ENCODE measurements at places on chromosomes 11 and 22.
A peak's percentile ranks its signal among the peaks of the same experiment; 100 is the strongest.

DNA sequence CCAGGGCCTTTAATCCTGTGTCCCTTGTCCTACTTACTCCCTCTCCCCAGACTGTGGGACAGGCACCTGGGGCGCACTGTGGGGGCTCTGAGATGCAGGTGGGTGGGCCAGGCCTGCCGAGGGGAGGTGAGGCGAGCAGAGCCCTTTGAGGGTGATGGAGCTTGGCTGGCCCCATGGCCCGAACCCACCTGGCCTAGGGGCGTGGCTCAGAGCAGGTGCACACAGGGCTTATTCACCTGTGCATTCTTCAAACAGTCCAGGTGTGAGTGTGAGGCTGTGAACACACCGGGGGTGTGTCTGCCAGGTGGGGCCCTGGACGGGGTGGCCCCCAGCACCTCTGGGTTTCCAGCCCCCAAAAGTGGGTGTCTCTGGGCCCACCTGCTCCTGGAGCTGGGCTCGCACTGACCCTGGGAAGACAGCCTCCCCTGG, 9.0 kb upstream of the MUC5AC start:
- DNase-seq: no peak

GRCh38 chr22:42179616-42180015, 49.0 kb upstream of the CYP2D6 start:
- DNase-seq: no peak

DNA sequence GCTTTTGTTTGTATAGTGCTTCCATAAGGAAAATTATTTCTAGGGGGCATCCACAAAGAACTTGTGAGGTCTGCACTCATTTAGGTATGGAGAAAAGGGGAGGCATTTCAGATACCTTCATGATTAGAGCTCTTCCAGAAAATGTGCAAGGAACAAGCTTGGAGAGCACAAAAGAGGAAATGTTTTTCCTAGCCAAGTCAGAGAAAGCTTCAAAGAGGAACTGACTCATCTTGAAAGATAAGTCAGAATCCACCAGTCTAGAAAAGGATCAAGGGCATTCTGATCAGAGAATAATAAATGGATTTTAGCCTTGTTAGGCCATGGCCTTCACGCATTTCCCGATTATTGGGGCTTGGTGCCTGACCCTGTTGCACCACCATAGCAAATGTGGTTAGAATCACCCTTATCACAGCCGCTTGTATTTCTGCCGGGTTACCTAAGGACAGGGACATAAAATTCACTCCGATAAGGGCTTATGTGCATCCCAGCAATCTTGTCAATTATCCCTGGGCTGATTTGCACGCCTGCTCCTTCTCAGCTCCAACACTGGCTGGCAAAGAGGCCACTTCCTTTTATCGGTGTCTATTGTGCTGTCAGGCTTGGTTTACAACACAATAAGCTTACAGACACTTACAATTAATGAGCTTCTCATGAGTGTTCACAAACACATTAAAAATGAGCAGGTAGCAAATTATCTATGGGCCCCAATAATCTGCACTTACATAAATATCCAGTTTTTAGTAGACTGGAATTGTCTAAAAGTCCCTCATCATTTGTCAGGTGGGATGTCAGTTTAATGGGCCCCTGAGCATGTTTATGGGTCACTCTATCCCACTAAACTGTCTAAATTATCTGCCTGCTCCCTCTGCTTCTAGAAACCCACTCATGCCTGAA, 613.5 kb downstream of the SOX6 start:
- DNase-seq: no peak

GRCh38 chr11:117691218-117691514, 105.8 kb downstream of the DSCAML1 start:
- no peak for DNase-seq

- DNase-seq: no peak
Measured at GRCh38 chr11:80082406-80082805, 641.6 kb upstream of the TENM4 start.

DNA sequence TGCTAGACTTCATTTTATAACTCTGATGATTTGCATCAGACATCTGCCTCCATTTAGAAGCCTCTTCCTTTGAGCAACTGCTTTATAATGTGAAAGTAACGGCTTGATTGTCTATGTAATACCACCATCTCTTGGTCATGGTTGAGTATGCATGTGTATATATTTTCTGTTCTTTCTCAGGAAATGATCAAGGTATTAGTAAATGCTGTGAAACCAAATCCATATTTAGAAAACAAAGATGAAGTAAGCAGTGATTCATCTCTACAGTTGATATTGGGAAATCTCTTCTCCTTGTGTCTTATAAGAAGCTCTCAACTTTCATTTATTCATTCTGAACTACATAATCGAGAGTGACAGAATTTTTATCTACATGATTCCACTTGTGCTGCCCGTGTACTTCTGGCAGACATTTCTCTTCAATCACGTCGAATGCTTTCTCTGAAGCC, 104.6 kb upstream of the ANO3 start:
- no peak for DNase-seq

DNA sequence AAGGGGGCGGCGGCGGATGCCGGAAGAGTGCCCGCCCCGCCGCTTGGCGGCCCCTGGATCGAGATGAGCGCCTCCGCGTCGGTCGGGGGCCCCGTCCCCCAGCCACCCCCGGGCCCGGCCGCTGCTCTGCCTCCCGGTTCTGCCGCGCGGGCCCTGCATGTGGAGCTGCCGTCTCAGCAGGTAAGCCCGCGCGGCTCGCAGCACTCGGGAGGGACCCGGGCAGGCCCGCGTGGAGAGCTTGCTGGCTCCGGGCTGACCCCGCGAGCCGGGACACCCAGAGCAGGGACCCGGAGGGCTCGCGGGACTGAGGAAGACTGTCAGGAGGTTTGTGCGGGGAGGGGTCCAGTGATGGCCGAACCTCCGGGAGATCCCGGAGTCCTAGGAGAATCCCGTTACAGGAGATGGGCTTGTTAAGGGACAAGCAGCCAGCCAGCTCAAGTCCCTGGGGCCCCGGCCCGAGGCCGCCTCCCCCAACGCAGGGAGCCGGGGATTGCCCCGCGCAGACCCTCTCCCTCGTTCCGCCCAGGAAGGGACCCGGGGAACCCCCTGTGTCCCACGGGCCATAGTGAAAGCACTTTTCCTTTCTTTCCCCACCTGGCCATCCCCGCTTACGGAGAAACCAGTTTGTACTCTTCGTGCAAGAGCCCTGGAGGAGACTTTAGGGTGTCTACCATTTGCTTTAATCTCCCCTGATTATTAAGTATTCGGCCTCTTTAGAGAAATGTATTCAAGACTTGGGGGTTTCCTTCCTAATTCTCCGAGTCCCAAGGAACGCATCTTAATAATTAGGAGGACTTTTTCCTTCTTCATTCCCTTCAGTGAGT, 547 bp downstream of the UVRAG start:
- peak; percentile 63 for DNase-seq

DNA sequence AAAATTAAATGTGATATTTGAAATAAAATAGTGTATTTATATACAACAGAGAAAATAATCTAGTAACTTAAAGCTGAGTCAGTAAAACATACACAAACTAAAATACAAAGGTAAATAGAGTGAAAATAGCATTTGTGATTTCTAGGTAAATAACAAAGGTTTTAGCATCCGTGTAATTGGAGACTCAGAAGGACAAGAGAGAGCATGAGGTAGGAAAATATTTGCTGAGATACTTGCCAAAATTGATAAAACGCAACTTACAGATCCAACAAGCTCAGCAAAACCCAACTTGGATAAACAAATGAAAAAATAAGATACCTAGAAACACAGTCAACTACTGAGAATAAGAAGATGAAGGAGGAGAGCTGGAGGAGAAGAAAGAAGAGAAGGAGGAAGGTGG, 634.7 kb upstream of the CCDC179 start:
- no peak for DNase-seq

DNA sequence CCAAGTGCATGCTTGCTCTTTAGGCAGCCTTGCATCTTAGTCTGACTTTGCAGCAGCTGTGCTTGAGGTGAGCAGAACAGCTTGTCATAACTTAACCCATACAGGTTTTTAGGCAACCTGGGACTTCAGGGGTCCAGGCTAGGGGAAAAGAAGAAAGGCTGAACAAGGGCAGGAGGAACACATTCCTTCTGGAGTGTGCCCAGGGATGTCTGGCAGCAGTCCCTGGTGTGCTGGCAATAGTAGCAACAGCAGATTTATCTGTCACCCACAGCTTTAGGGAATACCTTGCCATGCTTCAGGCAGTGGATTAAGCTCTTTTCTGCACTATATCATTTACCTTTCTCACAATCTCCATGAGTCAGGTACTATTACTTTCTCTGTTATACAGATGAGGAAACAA, 513.0 kb downstream of the RAB38 start:
- no peak for DNase-seq

DNA sequence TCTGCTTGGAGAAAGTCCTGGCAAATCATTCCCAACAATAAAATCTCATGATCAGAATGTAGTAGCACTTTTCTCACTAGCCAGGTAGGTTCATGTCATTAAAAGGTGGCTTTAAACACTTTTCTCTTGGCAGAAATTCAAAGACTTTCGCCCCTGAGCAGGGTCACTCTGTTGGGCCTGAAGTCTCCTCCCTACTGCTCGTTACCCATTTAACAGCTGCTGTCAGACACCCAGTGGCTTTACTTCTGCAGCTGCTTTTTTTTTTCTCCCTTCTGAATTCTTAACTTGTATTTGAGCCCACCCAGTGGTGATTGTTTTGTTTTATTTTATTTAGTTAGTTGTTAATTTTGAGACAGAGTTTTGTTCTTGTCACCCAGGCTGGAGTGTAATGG, 25.0 kb downstream of the ARHGAP8 start:
- DNase-seq: no peak

DNA sequence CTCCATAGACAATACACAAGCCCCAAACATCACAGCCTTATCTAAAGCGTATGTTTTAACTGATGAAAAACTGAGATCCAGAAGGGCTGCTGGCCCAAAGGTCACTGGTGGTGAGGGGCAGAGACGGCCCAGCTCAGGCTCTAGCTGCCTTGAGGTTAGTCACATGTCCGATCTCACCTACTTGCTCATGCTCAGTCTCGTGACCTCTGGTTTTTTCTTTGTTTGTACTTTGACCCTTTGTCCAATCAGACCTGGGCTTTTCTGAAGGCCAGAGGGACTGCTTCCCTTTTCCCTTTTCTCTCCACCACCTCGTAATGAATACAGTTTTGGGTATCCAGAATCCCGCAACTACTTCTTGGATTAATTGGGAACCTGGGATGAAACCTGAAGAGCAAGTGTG, 28.6 kb downstream of the MMP20 start:
- DNase-seq: no peak

- DNase-seq: no peak
Measured at GRCh38 chr11:88277349-88277915, 60.1 kb downstream of the CTSC start.

DNA sequence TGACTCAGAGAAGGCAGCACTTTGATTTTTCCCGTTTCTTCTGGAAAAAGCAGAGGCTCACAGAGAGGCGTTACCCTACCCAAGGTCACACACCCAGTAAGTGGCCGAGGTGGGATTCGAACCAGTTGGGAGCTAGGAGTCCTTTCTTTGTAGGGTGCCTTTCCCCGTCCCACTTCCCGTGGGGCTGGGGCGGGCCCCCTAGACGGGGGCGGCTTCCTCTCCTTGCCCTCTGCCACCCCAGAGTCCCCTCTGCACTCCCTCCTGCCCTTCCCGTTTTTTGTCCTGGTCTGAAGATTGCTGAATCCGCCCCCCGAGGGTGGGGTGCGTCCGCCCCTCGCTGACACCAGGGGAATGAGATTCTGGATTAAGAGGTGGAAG, 747 bp downstream of the TPCN2 start:
- DNase-seq: peak; percentile 26

DNA sequence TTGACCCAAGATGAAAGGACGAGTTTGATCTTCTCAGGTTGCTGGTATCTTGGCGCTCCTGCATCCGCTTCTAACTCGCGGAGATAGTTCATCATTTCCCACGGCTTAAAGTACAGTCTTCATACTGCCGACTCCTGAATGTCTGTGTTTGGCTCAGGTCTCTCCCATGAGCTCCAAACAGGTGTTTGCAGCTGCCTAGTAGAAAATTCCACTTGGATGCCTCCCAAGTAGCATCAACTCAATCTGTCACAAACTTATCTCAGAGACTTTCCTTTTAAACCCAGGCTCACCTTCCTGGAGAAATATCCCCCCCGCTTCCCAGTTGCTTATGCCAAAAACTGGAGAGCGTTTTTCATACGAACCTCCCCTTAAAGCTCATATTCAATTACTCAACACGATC, 986.5 kb downstream of the TBC1D22A start:
- no peak for DNase-seq

DNA sequence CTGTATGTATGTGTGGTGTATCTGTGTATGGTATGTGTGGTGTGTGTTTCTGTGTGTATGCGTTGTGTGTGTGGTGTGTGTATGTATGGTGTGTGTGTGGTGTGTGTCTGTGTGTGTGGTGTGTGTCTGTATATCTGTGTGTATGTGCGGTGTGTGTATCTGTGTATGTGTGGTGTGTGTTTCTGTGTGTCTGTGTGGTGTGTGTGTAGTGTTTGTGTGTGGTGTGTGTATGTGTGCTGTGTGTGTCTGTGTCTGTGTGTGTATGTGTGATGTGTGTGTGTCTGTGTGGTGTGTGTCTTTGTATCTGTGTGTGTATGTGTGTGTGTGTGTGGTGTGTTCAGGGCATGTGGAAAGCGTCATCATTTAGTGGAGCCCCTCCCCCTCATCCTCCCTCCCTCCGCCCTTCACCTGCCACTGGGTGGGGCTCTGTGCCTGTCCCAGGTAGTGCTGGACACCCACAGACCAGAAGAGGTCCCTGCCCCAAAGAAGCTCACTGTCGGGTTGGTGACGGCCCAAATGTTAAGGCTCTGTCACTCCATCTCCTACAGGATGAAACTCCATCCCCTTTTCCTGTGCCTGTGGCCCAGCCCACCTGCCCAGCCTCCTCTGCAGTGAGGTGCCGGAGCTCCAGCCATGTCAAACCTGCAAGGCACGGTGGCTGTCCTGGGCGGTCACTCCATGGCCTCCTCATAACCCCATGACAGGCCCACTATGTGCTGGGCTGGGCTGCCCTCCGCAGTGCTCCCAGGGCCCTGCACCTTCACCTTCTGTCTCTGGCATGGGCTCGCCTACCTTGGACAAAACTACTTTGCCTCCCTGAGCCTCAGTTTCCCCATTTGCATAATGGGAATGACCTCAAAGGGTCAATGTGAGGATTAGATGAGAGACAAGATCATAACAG, 23.4 kb upstream of the SHISAL1 start:
- no peak for DNase-seq

DNA sequence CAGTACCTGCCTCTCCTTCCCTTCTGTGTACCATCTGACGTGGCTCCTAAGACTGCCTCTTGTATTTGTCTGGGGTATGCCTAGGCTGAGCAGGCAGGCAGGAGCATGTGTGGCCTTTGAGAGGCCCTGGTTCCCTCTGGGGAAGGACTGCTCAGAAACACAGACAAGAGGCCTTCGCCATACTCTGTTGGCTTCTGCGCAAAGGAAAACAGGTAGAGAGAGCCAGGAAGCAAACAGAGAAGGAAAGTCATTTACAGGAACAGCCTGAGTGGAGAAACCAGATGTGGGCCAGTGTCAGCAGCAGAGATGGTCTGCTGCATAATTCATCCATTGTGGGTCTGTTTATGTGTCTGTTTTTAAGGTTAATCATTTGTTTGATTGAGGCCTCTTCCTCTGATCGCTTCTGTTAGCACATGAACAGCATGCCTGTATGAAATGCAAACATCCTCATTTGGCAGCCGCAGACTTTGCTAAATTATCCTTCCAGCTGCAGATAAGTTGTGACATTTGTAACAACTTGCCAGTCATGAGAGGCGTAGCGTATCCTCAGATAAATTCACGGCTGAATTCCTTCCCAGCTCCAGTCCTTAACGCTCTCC, 119.4 kb downstream of the GALNT18 start:
- DNase-seq: no peak
